Mammary microvascular endothelial cell (primary cell): ENCODE measurements at places on chromosomes 2 and 18. TPM values are rescaled to one million over a fixed set of nuclear protein-coding genes. Genes with fewer than 3 reads are reported as not detected.

Gene SGO2
- total RNA-seq = 15.5 and 18.2 TPM in 2 replicates

Gene KLHL30
- not detected in 2 replicates for total RNA-seq

Gene CRYGD
- not detected in 2 replicates for total RNA-seq

Gene RPRM
- not detected in 2 replicates for total RNA-seq

Gene SLC9A4
- not detected in 2 replicates for total RNA-seq

Gene SCN3A
- total RNA-seq = 0.98 and 2.1 TPM in 2 replicates

Gene HES6
- 3.3 and 4.5 TPM in 2 replicates for total RNA-seq

Gene AQP12B
- total RNA-seq = not detected in 2 replicates

Gene BOLL
- not detected in 2 replicates for total RNA-seq

Gene SIGLEC15
- 0.59 and 1.7 TPM in 2 replicates for total RNA-seq

Gene HEATR5B
- 10.3 and 11.9 TPM in 2 replicates for total RNA-seq

Gene KIF1A
- total RNA-seq = 0.13 TPM in 1 of 2 replicates, not detected in the other

Gene CAPN10
- total RNA-seq = 17.9 and 23.1 TPM in 2 replicates

Gene C2orf81
- 0.59 and 0.67 TPM in 2 replicates for total RNA-seq

Gene PPM1B
- 6.7 and 9.8 TPM in 2 replicates for total RNA-seq

Gene TRABD2A
- 0.60 and 2.9 TPM in 2 replicates for total RNA-seq

Gene IL36B
- not detected in 2 replicates for total RNA-seq

Gene DCDC2C
- 0.60 TPM in 1 of 2 replicates, not detected in the other for total RNA-seq

Gene ARHGAP28
- total RNA-seq = 0.30 and 2.1 TPM in 2 replicates

Gene ASXL3
- not detected in 2 replicates for total RNA-seq

Gene ASAP2
- 20.7 and 23.4 TPM in 2 replicates for total RNA-seq

Gene RAD51AP2
- total RNA-seq = not detected in 2 replicates
